ENCODE measurements at places on chromosomes 6 and 20.

GRCh38 chr20:61835791-61836350 is 229.8 kb downstream of the TAF4 start:
- no peak for DNase-seq

GRCh38 chr20:58629215-58629580 is 21.9 kb upstream of the STX16 start:
- DNase-seq, result no peak

DNA sequence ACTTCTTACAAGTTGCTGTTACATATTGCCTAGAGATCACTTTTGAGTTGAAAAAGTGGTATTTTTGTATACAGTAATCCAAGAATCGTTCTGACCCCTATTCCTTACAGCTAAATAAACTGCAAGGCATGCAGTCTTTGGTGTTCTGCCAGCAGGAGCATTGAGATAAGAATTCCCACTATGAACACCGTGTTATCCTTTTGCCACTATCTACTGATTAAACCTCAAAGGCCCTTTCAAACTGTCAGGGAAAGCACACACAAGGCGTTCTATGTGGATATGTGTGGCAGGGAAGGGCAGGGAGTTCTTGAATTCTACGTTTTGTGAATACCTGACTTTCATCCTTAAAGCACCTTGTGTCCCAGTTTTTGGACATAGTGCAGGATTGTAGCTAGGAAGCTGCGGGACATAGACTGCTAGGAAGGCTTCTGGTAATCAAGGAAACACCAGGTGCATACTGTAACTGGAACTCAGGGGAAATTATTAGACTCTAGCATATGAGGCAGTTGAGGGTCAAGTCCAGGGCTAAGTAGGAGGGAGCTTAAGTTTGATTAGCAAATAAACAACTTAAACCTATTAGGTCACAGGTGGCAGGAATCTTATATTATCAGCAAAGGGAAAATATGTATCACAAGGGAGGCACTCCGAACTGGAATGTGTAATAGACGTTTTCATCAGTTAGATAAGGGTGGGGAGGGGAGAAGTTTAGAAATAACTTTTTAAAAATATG is 506.6 kb downstream of the RNF144B start:
- DNase-seq, result peak; percentile 43

DNA sequence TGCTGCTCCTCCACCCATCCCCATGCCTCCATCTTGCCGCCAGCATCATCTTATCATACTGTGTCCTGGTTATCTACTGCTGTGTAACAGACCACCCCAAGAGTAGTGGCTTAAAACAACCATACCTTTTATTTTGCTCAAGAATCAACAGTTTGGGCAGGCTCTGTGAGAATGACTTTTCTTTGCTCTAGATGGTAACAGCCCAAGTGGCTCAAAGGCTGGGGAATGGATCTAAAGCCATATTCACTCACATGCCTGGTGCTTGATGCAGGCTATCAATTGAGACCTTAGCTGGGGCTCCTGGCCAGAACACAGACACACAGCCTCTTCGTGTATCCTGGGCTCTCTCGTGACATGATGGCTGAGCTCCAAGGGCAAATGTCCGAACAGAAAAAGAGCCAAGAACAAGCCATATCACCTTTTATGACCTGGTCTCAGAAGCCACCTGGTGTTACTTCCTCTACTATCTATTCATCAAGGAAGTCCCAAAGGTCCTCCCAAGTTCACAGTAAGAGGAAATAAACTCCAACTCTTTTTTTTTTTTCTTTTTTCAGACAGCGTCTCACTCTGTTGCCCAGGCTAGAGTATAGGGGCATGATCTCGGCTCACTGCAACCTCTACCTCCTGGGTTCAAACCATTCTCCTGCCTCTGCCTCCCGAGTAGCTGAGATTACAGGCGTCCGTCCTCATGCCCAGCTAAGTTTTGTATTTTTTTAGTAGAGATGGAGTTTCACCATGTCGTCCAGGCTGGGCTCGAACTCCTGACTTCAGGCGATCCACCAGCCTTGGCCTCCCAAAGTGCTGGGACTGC is 159.3 kb upstream of the JARID2 start:
- DNase-seq, result peak; percentile 86

DNA sequence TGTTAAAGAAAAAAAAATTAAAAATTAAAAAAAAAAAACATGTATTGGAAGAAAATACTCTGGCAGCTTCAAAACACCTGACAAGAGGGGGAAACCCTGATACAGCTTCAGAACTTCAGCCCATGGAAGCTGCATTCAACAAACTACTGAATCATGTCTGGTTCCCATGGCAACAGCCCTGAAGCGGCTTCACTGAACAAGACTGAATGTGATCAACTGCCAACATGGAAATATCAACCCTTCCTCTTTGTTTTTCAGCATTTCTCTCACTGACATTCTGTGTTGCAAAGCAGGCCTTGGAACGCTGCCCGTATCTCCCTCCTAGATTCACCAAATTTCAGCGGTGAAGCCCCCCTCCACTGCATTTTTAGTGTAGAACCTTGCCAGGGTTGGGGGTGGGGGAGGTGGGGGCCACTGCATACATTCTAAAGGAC is 91.3 kb upstream of the SHLD1 start:
- DNase-seq, result peak; percentile 57

GRCh38 chr6:163063561-163063960 is 335.8 kb downstream of the PACRG start:
- no peak for DNase-seq

- DNase-seq, result peak; percentile 17
These were observed 194.9 kb downstream of the PHACTR1 start for GRCh38 chr6:12911427-12911826.

DNA sequence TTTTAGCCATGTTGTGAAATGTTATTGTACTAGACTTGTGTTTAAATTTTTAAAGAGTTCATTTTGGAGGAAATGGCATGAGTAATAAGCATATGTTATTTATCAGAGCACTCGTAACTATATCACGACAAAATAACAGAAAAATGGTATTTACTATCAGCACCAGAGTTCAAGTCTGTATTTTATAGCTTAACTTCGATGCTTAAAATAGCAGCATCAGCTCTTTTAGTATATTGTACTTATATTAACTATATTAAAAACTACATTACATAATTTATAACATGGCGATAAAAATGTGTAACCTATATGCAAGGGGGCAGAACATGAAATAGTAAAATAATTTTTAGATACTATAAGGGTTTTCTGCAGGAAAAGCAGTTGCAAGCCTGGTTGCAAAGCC is 52.9 kb downstream of the ABRACL start:
- no peak for DNase-seq

- DNase-seq, result no peak
These were observed 16.2 kb upstream of the RSPO3 start for GRCh38 chr6:127102299-127102698.

- peak; percentile 46 for DNase-seq
These were observed 18.5 kb downstream of the SNRPB start for GRCh38 chr20:2451939-2452732.

DNA sequence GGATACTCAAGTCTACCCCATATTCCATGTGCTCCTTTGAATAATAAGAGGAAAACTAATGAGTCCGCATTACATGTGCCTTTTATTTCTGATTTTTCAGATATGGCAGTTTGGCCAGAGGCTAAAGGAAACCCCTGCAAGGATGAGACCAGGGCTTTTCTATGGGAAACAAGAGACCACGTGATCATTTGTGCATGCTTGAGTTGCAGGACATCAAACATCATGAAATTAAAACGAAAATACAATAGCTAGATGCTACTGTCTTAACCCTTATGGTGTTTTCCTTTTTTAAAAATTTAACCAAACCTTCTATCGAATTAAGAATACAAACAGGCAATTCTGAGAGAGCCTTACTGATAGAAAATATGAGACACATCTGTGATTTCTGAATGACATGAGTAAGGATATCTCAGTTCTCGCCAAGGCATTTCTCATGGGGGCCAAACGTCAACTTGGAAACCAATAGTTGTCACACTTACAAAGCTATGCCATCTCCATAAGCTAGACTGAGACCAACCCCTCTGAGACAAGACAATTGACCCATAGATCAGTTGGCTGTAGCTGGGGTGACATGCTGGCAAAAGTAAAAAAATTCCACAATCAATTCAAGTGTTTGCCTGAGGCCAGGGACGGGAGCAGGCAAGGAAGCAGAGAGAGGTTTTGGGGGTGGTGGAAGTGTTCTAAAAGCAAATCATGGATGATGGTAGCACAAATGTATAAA is 52.8 kb downstream of the RIPOR2 start:
- no peak for DNase-seq

- no peak for DNase-seq
These were observed 374.1 kb upstream of the MANEA start for GRCh38 chr6:95203153-95203754.

- no peak for DNase-seq
These were observed 11.5 kb downstream of the ATP9A start for GRCh38 chr20:51756653-51757052.

DNA sequence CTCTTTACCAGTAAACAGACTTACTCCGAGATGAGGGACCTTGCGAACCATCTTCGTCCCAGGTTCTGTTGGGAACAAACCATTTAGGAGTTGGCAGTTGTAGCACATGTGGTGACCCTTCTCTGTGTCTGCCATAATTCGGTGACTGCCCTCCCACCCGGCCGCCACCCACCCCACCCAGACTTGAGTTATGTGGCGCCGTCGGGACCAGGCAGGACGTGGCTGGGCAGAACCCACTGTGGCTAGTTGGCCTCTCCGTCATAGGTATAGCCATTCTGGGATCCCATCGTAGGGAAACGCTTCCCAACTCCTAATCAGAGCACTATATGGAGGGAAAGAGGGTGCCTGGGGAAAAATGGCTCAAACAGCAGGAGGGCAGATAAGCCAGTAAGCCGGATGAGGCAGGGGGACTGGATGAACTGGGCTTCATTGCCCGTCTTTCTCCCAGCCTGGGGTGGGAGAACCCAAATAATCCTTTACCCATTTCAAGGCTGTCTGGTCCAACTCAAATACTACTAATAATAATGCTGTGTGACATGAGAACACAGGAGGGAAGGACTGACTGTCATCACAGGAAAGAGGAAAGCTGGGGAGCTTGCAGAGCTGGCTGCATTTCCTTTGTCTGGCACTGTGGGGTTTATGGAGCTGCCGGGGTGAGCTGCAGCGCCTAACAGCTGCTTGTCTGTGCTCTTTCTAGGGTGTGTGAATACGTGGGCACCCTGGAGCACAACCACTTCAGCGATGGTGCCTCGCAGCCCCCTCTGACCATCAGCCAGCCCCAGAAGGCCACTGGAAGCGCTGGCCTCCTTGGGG is 73.0 kb upstream of the PBOV1 start:
- DNase-seq, result no peak

DNA sequence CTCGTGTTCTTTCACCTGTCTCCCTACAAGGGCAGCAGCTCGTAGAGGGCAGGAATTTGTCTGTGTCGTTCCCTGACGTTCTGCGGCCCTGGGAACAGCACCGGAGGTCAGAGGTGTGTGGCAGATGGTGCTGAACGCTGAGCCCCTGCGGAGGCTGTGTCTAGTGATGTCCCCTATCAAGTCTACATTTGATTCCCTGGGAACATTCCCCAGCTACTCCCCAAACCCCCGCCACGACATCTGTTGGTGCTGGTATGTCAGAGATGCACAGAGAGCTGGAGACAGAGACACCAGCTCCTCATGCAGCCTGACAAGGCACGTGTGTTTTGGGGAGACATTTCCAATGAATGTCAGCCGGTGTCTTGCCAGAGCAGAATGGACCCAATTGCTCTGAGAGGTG is 7.7 kb downstream of the PMEPA1 start:
- no peak for DNase-seq

DNA sequence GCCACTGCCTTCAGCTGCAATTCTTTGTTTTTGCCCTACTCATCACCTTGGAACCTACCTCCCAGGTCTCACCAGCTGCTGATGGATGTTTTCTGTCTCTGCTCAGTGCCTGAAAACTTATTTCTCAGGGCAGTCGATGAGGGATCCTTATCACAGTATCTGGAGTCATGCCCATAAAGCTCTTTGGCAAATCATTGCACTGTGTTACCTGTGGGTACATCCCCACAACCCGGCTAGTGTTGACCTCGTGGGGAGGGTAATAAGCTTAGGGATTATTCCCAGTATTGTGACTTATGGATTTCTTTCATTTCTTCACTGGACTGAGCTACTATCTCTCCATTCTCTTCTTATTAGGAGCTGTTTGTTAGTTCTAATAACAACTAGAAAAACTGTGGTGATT is 91.7 kb downstream of the ELOVL5 start:
- no peak for DNase-seq

GRCh38 chr20:53445932-53446331 is 147.7 kb downstream of the ZNF217 start:
- no peak for DNase-seq

GRCh38 chr6:6542357-6542756 is 46.2 kb upstream of the LY86 start:
- no peak for DNase-seq

- DNase-seq, result no peak
These were observed 194.8 kb downstream of the MAFB start for GRCh38 chr20:40494248-40494647.

DNA sequence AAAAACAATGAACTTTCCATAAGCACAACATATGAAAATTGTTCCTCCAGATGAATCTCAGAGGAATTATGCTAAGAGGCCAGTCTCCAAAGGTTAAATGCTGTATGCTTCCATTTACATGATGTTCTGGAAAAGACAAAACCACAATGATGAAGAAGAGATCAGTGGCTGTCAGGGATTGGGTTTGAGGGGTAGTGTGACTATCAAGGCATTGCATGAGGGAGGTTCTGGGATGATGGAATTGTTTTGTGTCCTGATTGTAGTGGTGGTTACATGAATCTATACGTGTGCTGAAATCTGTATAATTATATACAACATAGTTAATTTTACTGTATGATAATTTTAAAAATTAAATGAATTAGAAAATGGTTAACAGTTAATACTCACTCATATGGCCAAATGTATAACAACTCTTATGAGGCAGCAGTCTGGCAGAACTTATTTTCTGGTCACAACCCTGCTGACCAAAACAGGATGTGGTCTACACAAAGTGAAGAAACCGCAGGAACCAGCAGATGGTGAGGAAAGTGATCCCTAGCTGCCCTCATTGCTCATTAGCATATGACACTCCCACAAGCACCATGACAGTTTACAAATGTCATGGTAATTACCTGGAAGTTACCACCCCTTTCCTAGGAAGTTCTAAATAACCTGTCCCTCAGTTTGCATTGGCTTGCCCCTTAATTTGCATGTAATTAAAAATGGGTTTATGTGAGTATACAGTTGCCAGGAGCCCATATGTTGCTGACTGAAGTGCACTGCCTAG is 31.9 kb downstream of the NSFL1C start:
- peak; percentile 22 for DNase-seq

DNA sequence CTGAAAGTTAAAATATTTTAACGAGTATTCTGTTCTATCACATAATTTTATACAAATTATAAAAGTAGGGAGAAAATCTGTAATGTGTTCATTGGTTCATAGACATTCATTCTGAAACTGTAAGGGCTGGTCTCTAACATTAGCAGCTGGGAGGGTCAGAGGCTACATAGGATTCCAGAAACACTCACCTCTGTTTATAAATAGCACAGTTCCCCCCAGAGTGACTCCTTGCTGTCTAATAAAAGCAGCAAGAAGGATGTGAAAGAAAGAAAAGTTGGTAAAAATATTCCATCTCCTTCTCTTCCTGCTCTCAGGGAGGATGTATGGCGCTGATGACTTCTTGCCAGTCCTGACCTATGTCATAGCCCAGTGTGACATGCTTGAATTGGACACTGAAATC is 25.3 kb upstream of the NAA20 start:
- no peak for DNase-seq
